LHCN-M2 (cell line): ENCODE measurements at places on chromosomes 4 and X.

- no peak for DNase-seq
These were observed 677.7 kb upstream of the HTR2C start for GRCh38 chrX:113906168-113906567.

DNA sequence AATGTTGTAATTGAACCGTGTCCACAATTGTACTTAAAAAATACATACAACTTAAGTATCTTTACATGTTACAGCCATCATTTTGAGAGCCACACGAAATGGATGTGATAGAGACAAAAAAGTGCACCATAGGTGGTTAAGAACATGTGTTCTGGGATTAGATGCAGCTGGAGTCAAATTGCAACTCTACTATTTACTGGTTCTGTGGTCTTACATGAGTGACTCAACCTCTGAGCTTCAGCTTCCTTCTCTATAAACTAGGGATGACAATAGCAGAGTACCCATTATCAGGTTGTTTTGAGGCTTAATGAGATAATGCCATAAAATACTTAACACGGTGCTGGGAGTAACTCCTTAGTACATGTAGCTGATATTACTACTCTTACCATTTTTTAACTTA is 130.4 kb downstream of the IDS start:
- DNase-seq: peak; percentile 70

- DNase-seq: peak; percentile 56
These were observed 178.8 kb downstream of the SNCA start for GRCh38 chr4:89657931-89658700.

DNA sequence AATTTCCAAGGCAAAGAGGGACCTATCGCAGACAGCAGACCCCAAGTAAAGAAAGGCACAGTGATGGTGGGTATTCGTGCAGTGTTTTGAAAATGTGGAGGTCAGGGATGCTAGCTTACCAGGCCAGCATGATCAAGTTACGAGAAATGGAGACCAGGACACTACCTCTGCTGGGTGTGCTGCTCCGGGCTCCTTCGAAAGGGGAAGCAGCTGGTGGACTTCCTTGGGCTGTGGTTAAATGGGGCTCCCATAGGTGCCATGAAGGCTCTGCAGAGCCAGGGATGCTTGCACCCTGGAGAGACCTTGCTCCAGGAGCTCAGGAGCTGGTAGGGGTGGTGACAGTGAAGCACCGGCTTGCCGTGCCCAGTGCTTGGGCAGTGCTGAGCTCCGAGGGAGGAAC is 68.8 kb downstream of the TBL1X start:
- DNase-seq: no peak

DNA sequence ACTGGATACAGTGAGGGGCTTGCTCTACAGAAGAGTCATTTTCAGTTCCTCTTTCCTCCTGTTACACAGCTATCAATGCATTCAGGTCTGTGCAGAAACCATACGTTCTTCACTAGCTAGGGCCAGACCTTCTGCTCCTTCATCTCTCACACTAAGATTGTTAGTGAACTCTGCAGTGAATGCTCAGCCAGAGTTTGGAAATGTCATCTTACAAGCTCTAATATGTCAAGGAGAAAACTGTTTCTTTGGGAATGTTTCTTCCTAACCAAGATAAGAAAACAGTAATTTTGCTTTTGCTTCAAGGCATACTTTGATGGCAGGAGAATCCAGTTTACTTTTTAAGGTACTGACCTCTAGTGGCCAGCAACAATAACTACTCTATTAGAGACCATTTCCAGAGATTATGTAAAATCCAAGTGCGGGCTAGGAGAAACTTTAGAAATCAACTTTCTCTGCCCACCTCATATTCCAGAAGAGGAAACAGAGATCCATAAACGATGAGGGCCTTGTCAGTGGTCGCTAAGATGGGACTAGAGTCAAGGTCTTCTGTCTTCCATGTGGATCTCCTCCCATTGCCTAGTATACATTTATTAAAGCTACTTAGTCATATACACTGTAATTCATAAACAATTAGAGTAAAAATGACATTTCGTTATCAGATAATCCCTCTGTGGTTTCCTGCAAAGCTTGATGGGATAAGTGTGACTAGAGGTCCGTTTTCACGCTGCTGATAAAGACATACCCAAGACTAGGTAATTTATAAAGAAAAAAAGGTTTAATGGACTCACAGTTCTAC is 12.1 kb upstream of the CC2D2A start:
- peak; percentile 41 for DNase-seq
